ENCODE measurements at places on chromosomes 1 and 21.

DNA sequence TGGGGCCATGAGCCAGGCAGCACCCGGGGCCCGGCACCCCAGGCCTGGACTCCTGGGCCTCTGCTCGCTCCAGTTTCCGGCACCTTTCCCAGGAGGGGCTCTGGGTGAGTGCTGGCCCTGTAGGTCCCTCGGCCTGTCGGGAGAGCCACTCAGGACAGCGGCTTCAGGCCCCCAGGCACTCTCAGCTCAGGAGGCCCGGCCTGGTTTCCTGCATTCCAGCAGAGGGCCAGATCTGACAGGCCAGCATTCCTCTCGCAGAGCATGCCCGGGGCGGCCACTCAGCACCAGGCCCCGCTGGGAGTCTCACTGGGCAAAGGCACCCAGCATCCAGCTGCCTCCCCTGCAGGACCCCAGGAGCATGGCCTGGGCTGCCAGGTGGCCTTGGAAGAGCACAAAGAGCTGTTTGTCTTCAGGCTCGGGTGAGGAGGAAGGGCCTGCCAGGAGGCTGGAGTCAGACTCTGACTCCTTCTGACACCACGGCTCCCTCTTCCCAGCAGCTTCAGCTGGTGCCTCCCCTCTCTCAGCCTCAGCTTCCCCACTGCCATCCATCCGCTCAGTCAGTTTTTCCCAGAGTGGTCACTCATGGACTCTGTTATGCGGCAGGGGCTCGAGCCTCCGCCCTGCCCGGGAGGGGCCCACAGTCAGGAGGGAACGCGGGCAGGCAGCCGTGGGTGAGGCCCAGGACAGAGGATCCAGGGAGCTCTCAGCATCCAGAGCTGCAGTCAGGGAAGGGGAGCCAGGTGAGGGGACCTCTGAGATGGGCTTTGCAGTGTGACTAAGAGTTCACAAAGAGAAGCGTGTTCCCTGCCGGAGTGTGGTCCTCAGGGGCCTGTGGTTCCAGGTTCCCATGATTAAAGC, 51.7 kb downstream of the WNT9A start:
- DNase-seq: no peak

DNA sequence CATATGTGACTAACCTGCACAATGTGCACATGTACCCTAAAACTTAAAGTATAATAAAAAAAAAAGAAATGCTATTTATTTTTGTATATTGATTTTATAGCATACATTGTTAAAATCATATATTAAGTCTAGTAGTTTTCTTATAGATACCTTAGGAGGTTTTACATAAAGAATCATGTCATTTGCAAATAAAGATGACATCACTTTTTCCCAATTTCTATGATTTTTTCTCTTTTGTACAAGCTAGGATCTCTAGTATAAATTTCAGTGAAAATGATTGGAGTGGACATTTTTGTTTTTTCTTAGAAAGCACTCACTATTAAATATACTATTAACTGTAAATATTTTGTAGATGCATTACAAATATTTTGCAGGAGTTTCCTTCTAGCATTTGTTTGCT, 20.5 kb upstream of the NTMT2 start:
- no peak for DNase-seq

GRCh38 chr1:33146003-33146402, 35.8 kb downstream of the TRIM62 start:
- DNase-seq: no peak

GRCh38 chr1:9573723-9574122, 15.0 kb upstream of the TMEM201 start:
- no peak for DNase-seq

- DNase-seq: peak; percentile 74
These were observed 1.0 kb upstream of the EFNA1 start for GRCh38 chr1:155126556-155127104.

DNA sequence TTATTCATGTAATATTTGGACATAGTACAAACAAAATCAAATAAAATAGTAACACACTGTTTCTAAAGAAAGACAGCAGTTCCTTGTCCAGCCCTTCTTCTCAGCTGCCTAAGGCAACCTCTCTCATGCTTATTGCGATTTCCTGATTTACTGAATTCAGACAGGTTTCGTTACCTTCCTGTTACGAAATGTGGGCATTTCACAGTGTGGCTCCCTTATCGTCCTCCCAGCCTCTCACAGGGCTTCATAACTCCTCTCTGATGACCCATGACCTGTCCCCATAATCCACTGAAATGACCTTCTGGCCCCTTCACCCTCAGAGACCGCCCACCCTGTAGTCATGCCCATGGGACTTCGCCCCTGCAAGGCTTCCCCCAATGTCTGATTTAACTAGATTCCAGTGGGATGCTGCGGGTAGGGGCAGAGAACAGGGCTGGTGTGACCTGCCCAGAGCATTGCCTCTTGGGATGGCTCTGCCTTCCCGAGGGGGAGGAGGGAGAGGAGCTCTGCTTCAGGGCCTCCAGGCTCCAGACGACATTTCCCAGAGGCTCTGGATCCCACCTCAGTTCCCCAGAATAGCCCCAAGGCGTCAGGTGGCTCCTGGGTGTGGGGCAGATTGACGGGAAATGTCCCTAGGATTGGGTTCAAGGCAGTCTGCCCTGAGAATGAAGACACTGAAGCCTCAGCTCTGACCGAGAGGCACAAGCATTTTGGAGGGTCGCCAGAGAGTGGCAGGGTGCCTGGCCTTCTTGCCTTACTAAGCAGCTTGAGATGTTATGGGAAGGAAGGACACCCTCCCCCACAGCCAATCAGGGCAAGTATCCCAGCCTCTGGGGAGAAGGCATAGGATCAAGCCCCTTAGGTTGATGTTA, 20.6 kb downstream of the PADI2 start:
- DNase-seq: no peak

DNA sequence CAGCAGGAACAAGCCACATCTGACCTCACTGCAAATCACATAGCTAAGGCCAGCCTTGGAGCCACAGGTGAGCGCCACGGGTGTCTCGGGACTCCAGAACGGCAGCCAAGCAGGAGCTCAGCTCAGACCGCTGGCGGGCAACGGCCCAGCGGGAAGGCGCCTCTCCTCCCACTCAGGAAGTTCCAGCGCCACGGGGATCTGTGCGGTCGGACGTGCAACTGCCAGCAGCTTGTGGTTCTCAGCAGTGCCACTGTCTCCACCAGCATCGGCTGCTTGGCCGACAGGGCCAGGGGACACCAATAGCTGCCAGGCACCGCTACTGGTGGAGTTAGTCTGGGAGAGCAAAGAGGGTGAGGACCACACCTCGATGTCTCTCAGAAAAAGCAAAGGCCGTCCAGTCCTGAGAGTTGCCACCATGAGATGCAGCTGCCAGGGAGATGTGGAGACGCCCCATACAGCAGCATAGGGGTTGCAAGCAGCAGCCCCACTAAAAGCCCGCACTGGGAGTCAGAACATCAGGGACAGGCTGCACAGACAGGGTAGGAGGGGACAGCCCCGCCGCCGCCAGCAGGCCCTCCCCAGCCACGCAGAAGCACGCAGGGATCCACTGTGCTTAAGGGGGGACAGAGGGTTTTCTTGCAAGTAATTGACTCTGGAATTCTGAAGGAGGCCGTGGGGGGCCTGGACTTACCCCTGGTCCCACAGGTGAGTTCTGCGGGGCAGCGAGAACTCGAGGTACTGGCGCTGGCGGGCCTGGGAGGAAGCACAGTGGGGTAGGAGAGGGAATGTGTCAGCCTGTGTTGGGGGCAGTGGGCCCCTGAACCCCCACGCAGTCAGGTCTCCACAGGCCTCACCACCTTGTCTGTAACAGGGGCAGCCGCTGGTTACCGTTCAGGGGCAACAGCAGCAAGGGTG, 83.5 kb downstream of the NPHP4 start:
- no peak for DNase-seq

- DNase-seq: no peak
These were observed 27.8 kb downstream of the RPAP2 start for GRCh38 chr1:92326681-92327080.

GRCh38 chr1:97764991-97765390, 155.8 kb downstream of the DPYD start:
- no peak for DNase-seq

DNA sequence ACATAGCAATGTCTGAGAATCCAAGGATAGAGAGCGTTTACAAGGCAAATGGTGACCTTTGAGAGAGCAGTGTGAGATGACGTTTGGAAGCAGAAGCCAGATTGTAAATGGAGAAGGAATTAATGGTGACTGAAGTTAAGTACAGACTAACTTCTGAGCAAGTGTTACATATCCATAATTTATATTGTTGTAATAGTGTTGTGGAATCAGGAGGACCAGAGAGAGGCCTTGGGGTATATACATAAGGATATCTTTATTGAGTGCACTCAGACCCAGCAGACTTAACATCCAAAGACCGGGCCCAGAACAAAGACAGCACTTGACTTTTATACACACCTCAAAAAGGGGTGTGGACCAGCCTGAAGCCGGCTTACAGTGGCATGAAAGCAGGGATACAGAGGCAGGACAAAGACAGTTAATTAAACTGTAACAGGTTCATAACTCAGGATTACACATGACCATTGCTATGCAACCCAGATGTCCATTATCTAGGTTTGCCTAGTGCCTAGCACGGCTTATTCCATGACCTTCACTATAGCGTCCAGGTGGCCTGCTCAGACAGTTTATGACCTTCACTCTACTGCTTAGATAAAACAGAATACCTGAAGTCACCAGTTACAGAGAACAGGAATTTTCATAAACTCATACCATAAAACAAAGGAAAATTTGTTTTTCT, 2.7 kb upstream of the MGST3 start:
- DNase-seq: no peak

- peak; percentile 8 for DNase-seq
These were observed 35.8 kb downstream of the PIK3CD start for GRCh38 chr1:9687120-9687873.

- no peak for DNase-seq
These were observed 2.6 kb upstream of the PADI2 start for GRCh38 chr1:17121881-17122280.

GRCh38 chr21:42313501-42313969, 1.7 kb downstream of the TFF3 start:
- peak; percentile 28 for DNase-seq

DNA sequence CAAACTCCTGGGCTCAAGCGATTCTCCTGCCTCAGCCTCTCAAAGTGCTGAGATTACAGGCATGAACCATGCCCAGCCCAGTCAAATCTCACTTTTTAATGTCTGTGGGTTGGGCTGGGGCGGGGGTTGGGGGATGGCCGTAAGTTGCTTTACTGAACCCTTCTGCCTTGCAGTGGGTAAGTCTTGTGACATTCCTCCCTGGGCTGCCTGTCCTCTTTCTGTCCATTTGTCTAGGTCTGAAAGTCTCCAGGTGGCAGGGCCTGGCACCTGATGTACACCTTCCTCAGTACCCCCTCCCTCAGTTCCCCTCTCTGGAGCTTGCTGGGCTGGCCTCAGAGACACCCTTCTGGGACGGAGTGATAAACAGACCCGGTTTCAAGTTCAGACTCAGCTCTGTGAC, 13.3 kb downstream of the ZNF362 start:
- DNase-seq: no peak

DNA sequence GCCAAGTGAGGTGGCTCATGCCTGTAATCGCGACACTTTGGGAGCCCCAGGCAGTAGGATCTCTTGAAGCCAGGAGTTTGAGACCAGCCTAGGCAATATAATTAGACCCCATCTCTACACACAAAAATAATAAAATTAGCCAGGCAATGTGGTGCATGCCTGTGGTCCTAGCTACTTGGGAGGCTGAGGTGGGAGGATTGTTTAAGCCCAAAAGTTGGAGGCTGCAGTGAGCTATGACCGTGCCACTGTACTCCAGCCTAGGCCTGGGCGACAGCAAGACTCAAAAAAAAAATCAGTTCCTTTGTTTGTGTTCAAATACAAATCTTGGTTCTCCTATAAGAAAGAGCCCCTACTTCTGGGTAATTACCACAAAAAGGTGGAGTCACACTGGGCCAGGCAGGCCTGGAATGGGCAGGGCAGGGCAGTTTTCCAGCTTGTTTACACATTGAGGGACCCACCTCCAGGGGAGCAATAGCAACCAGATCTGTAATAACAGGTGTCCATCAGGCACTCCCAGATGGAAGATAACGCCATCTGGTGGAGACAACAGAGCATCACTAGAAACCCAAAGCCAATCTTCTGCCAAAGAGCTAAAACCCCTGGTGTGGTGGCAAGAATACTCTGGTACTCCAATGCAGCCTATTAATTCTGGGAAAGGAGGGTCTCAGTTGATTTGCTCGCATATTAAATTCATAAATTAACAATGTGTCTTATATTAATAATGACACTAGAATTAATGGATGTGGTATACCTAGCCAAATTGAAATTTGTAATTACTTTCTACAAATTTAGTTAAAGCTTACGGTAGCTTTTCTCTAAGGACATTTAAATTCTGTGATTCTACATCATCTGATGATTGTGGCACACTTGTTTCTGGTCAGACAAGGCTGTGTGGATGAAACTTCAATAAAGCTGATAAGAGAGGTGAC, 13.2 kb downstream of the PPP1R15B start:
- DNase-seq: peak; percentile 73

DNA sequence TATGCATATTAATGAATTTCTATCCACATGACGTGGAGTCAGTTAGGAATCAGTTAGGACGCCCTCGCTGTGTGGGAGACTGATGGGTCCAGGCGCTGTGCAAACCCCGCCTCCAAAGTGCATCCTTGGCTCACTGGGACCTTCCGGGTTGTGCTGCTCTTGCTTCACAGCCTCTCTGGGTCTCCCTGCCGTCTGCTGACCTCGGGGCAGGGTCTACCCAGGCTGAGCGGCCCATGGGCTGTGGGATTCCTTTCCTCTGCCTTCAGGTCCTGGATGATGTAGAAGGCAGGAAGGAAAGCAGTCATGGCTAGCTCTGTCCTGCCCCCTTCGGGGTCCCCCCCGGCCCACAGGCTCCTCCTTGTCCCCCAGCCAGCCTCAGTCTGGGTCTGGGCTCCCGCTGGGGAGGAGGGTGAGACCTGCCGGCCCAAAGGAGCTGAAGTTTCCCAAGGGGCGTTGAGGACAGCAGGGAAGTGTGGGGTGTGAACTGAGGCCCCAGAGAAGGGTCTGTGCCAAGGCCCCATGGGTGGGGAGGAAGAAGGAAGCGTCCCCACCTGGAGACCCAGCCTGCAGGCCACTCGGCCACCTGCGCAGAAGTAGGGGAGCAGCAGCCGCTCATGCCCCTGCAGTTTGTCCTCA, 24.6 kb upstream of the CDK11A start:
- DNase-seq: no peak

Measured in SHP77 treated with DMSO at 0.1 percent for 48 hours (cell line).